ENCODE measurements at places on chromosomes 13 and 19.

- no peak for DNase-seq
These were observed 39.5 kb downstream of the NOTCH3 start for GRCh38 chr19:15161028-15161984.

GRCh38 chr19:45125975-45126493, 33.1 kb downstream of the PPP1R37 start:
- no peak for DNase-seq

- no peak for DNase-seq
These were observed 37.7 kb downstream of the ARHGEF7 start for GRCh38 chr13:111152844-111153243.

- no peak for DNase-seq
These were observed 15.3 kb downstream of the ZBTB7A start for GRCh38 chr19:4051175-4052101.

DNA sequence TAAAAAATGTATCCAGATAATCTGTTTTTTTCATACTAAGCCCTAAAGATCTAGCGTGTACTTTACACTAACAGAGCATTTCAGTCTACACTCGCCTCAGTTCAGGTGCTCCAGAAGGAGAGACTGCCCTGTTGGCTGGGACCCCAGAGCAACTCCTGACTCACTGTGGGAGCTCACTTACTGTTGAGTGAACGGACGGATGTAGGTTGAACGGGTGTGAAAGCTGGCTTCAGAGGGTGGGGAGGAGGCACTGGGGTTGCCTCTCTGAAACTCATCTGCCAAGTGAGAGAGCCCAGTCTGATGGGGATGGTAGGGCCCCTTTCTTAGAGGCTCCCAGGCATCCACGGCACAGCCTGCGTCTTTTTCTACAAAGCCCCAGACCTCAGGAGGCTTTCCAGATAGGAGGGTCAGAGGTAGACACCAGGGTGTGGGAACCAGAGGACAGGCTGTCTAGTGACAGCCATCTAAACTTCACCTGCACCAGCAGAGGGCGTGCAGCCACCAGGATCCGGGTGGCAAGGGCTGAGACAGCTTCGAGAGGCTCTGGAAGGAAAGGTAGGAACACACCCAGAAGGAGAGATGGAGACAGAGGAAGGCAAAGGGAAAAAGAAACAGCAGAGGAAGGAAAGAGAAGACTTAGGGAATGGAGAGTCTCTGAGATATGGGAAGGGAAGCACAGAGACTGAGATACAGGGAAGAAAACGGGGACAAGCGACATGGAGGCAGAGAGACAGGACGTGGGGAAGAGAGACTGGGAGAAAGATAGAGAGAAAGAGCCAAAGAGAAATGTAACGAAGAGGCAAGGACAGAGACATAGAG, 3.7 kb downstream of the KASH5 start:
- peak; percentile 66 for DNase-seq

- DNase-seq = no peak
These were observed 152.4 kb downstream of the DCLK1 start for GRCh38 chr13:35978607-35979316.

GRCh38 chr13:33403807-33404362, 118.3 kb upstream of the STARD13 start:
- no peak for DNase-seq

GRCh38 chr19:44643605-44644401, at the start of gene PVR:
TSS of gene PVR (plus strand) at chr19:44643910. CDS start at chr19:44644097, 187 bp downstream.
- peak; percentile 88 for DNase-seq

- no peak for DNase-seq
These were observed 12.7 kb downstream of the LAIR1 start for GRCh38 chr19:54352041-54352440.

GRCh38 chr19:30375553-30376031, 3.4 kb downstream of the ZNF536 start:
- no peak for DNase-seq

DNA sequence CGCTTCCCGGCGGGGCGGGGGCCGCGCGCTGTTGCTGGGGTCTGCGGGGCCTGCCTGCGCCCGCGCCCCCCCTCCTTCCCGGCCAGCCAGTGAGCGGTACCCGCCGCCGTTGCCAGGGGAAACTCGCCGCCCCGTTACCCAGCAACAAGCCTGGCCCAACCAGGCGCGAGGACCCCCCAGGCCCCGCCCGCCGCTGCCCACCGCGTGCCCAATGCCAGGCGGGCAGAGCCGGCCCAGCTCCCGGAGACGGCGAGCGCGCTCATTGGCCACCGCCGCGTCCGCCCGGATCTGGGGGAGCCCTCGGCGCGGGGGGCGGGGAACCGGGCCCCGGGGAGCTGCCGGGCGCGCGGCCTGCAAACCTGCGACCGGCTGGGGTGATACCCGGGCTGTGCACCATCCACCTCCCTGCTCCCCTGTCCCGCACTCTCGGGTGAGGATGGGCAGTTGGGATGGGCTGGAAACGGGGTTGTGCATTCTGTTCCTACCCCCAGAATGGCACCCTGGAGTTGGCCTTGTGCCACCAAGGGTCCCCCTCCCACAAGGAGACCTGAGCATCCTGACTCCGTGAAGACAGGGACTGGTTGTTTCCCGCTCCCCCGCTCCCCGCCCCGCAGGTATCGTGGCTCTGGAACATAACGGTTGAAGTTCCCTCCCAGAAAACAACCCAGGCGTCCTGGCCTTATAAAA, 8.8 kb upstream of the BBC3 start:
- DNase-seq = peak; percentile 87

- no peak for DNase-seq
These were observed 89.7 kb downstream of the ZAR1L start for GRCh38 chr13:32225481-32225931.

DNA sequence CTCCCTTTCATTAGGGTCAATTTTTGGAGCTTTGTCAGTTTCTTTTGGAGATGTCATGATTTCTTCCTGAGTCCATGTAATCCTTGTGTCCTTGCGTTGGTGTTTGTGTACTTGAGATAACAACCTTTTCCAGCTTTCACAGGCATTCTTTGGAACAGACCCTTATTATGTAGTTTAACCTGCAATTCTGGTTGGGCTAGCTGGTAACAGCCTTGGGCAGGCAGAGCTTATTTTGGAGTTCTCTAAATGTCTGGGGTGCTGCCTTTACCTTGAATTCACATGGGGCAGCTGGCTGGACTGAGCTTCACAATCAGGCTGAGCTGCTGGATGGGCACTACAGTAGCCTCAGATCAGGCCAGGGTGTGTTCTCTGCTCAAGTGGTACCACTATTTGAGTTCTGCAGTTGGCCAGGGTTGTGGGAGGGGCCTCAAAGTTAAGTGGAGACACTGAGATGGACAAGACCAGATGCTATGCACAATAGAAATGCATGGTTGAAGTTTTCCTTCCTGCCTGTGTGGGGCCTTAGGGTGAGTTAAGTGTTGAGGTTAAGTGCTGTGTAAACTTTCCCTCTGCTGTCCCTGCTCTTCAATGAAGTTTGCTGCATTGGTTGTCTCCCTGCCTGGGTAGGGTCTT, 277.3 kb downstream of the ATP8A2 start:
- DNase-seq = no peak

DNA sequence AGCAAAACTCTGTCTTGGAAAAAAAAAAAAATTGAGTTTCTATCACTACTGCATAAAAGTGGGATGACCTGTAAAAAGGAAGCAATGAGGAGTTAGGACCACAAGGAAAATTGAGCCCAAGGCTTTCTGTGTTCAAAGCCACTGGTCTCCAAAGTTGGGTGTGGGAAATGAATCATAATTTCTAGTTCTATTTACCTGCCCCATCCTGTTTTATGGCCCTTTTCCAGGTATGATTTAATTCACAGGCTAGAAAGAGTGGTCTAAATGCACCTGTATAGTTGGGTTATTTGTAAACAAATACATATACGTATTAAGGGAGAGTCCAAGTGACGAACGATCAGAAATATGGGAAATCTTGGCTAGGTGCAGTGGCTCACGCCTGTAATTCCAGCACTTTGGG, 5.9 kb upstream of the DCAF15 start:
- DNase-seq = no peak

GRCh38 chr19:19349365-19349764, 28.7 kb downstream of the MAU2 start:
- DNase-seq = no peak

- DNase-seq = no peak
These were observed 10.4 kb downstream of the FCER2 start for GRCh38 chr19:7691497-7691896.

- DNase-seq = no peak
These were observed 210.9 kb downstream of the RGCC start for GRCh38 chr13:41668130-41668757.

- no peak for DNase-seq
These were observed 323.0 kb downstream of the GPC5 start for GRCh38 chr13:91721413-91721812.

DNA sequence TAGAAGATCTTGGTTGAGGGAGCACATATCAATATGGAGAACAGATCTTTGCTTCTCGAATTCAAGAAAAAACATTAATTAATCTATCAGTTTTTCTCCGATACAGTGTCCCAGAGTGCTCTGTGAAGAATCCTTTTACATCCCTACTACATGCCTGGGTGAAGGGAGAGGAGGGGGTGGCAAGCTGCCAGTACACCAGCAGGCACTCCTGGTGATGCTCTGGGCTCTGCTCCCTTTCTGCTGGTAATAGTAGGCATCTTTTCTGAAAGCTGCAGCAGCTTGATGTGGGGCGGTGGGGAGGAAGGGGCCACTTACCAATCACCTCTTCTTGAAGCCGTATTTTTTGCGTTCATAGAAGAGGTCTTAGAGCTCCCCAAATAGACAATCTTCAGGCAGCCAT, 30.7 kb downstream of the PBX4 start:
- DNase-seq = no peak

DNA sequence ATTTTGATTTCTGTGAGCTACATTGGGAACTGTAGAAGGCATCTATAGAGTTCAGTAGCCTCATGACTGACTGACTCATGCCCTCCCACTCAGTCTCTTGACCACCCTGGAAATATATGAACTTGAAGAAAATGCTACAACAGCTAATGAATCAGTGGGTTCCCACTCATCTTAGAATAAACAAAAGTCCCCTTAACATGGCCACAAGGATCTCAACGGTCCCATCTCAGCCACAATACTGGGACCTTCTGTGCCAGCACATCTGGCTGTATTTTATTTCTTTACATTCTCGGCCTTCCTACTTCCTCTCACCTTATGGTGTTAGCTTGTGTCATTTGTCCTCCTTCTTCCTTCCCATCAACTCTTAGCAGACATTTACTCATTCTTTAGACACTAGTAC, 619.8 kb downstream of the DCT start:
- DNase-seq = no peak

- no peak for DNase-seq
These were observed at the start of gene EMP3 for GRCh38 chr19:48325265-48325910. TSS of gene EMP3 (plus strand) at chr19:48325552. CDS start at chr19:48326845, 1,293 bp downstream.

GRCh38 chr13:35984287-35984686, 146.9 kb downstream of the DCLK1 start:
- no peak for DNase-seq

DNA sequence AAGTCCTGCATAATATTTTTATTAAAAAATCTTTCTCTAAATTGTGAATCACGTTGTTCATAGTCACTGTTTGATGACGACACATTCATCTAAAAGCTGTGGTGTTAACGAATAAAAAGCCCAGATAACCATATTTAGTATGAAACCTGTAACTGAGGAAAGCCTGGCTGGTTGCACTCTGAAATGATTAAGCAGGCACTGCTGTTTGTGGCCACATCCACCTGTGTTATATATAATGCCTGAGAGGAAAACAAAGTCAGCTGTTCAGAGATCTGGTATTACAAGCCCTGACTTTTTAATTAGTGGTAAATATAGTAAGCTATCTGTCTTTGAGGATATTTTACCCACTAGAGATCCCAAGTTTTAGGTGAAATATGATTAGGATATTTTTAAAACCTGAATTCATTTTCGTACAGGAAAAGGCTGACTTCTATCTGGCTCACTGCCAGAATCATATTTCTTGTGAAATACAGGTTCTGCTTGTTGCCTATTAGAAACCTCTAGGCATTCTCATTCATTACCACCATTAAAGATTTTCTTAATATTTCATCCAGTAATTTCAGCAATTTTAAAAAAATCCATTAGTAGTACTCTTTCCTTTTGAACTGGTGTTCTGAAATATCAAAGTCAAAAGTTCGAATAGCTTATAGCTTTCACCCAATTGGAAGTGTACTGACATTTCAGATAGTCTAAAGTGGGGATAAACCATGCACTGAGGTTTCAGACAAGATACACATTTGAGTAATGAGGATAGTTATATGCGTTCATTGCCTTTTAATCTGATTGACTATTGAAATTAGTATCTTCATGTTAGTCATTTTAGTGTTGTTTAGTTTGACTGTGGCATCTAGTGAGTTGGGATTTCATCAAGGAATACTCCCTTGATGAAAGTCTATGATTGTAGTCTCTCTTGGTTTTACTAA, 79.7 kb downstream of the LMO7 start:
- no peak for DNase-seq

DNA sequence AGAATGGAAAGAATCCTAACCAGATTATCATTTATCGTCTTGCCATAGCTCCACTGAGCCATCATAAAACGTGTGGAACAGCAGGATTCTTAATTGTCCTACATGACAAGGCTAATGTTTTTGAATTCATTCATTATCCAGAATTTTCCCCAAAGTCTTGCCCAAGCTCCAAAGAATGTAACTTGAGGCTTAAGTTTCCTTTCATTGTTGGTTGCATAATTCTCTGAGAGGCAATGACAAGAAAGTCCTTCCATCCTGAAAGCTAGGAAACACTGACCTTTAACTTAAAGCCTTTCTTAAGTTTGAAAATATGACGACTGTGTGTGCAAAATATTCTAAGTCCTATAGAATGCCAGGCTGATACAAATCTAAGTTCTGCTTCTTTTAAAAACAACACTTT, 546.1 kb downstream of the SUCLA2 start:
- DNase-seq = no peak

DNA sequence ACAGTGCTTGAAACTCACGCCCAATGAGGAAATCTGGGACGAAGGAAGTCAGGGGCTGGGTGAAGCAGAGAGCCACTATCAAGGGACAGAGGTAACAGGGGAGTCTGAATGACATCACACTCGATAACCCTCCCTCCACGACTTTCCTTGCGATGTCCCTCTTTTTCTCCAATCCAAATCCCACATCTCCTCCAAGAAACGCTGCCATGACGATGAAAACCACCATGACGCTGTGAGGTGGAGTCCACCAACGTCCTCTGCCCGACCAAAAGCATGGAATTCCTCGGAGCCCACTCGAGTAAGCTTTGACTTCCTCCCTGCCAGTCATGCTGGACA, 967 bp downstream of the REXO1 start:
- no peak for DNase-seq

DNA sequence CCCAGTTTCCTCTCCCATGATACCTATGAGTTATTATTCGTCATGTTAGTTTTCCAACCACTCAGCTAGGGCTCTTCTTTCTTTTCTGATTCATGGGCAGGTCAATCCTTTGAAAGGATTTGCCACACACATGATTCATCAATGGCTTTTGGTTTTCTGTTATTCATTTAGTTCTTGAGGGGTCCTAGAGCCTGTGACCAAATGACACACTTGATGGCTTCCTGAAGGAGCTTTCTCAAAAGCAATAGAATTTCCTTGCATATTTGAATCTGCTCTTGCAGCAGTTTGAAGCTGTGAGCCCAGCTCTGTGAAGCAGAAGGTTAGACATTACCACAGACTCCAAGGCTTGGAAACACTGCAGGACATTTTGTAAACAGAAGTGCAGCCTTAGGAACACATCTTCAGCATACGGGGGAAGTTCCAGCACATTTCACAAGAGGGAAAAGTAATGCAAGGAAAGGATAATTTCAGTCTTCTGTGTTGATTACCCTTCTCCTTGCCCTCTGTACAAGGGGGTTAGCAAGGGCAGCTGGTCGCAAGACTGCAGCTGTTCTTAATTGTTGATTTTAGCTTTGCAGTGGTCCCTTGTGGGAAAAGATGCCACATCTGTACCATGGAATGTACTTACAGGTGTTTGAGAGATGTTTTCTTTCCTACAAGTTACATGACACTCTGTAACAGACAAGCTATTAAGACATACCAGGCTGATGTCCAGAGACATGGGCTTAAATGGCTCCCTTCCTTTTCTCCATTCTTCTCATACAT, 338.6 kb downstream of the KCNRG start:
- no peak for DNase-seq
